Upper lobe of right lung (tissue), 1 donor: ENCODE measurements at places on chromosomes 3 and 15. TPM values are rescaled to one million over a fixed set of nuclear protein-coding genes. Genes with fewer than 3 reads are reported as not detected.
A peak's percentile ranks its signal among the peaks of the same experiment; 100 is the strongest.

Gene ALDH1A2
- 27.3 TPM for total RNA-seq

Gene JAGN1
- total RNA-seq = 28.7 TPM

Gene TMEM158
- 2.1 TPM for total RNA-seq

Gene RFTN1
- 69.4 TPM for total RNA-seq

Gene NLGN1
- 3.3 TPM for total RNA-seq

Gene CTXN2
- total RNA-seq = not detected

Gene ROPN1B
- total RNA-seq = not detected

Gene SLCO2A1
- total RNA-seq = 234 TPM

Gene HRG
- total RNA-seq = not detected

GRCh38 chr3:138284957-138285477 lies 44.6 kb downstream of the NME9 start:
- no peak for DNase-seq
- peaks cover 66% of the 10 kb centered on the region for H3K36me3 ChIP-seq
- H3K4me1 ChIP-seq = no peaks in the 10 kb centered on the region
- no peak overlapping the region for H3K27ac ChIP-seq

- peak overlapping the region; percentile 32 for H3K27ac ChIP-seq
- no peak for DNase-seq
- H3K36me3 ChIP-seq = peaks cover 28% of the 10 kb centered on the region
- H3K27me3 ChIP-seq = no peaks in the 10 kb centered on the region
These were observed 21.5 kb downstream of the CNOT10 start for GRCh38 chr3:32706348-32707025.

DNA sequence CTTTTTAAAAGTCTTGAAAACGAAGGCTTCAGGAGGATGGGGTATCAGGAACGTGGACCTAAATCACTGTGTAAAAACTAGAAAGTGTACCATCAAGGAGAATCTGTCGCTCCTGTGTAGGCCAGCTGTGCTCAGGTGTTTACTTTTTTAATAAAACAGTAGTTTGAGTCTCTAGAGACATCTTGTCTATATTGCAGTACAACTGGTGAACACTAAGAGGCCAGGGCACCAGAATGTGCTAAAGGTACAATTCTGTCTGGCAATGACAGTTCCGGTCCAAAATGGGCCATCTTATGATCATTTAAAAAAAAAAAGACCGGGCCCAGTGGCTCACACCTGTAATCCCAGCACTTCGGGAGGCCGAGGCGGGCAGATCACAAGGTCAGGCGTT lies 61.8 kb upstream of the MCF2L2 start:
- H3K4me1 ChIP-seq = no peaks in the 10 kb centered on the region
- H3K27me3 ChIP-seq = no peaks in the 10 kb centered on the region
- no peak overlapping the region for H3K27ac ChIP-seq
- H3K36me3 ChIP-seq = peaks cover 7% of the 10 kb centered on the region

DNA sequence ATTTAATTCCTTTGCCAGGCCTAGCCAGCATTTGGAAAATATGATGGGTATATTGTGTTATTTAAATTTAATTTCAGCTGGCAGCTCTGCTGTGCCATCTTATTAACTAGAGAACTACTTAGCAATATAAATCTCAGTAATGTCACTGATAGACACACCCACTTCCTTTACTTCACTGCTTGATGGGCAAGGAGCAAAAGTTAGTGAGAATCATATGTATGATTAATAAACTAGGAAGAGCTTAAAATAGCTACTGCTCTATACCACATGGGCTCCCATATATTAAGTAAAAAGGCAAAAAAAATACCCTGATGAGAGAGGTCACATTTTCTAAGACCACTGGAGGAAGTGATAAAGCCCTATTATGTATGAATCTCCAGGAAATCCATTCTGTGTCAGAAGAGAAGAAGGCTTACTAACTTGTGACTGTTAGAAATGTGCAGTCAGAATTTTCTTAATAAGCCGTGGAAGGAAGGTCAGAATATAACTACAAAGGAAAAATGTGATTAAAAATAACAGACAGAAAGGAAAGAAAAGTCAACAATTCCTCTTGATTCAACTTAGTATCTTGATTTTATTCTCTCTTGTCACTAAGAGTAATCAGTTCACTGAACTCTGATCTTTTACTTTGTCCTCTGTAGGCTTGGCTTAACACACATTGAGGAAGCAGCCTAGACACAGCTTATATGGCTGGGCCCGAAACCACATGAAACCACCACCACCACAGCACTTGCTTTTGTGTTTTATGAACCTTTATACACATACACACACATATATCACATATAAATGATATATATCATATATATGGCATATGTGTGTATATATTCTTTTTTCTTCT lies 1233.9 kb upstream of the ALCAM start:
- H3K4me1 ChIP-seq = no peaks in the 10 kb centered on the region
- H3K36me3 ChIP-seq = no peaks in the 10 kb centered on the region
- no peak for DNase-seq

GRCh38 chr3:187016639-187017345 lies 86.5 kb downstream of the ST6GAL1 start:
- no peak overlapping the region for H3K27ac ChIP-seq
- H3K4me3 ChIP-seq = no peak overlapping the region
- no peak for DNase-seq
- no peaks in the 10 kb centered on the region for H3K36me3 ChIP-seq

- peaks cover 28% of the 10 kb centered on the region for H3K36me3 ChIP-seq
- peak overlapping the region; percentile 85 for H3K27ac ChIP-seq
- peak overlapping the region; percentile 30 for H3K4me3 ChIP-seq
- DNase-seq = no peak
- H3K27me3 ChIP-seq = no peaks in the 10 kb centered on the region
These were observed 6.0 kb downstream of the CTSH start for GRCh38 chr15:78938658-78939488.

DNA sequence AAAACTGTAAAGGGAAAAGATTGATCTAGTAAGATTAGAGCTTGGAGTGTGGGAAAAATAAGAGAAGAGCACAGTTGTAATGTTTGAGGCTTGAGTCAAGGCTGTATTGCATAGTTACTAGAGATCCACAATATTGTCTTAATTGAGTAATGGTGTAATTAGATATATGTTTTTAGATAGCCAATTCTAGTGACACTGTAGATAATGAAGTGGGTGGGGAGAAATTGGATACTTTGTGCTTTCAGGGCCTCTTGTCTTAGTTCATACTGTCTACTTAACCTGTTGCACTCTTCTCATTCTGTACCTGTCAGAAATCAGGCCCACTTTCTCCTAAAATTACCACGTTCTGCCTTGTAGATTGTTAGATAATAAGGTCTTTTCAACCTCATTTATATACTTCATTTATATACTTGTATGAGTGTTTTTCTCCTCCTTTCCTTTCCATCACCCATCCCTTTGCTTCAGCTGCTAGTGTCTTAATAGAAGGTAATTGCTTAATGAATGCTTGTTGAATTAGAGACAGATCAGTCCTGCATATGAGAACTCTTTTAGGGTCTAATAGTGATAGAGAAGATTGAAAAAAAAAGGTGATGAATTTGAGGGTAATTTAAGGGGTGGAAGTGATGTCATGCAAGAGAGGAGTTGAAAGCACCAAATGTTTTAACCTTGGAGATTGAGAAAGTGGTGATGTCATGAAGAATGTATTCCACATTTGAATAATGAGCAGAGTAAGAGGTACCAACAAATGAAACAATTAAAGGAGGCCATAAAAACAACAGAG lies 32.0 kb downstream of the PIK3CA start:
- H3K4me1 ChIP-seq = peaks cover 38% of the 10 kb centered on the region
- no peaks in the 10 kb centered on the region for H3K36me3 ChIP-seq
- no peak for DNase-seq
- no peak overlapping the region for H3K4me3 ChIP-seq

- H3K27me3 ChIP-seq = no peaks in the 10 kb centered on the region
- H3K4me3 ChIP-seq = no peak overlapping the region
- H3K4me1 ChIP-seq = no peaks in the 10 kb centered on the region
- H3K36me3 ChIP-seq = no peaks in the 10 kb centered on the region
- H3K27ac ChIP-seq = no peak overlapping the region
These were observed 13.3 kb downstream of the RARB start for GRCh38 chr3:25441234-25441856.

DNA sequence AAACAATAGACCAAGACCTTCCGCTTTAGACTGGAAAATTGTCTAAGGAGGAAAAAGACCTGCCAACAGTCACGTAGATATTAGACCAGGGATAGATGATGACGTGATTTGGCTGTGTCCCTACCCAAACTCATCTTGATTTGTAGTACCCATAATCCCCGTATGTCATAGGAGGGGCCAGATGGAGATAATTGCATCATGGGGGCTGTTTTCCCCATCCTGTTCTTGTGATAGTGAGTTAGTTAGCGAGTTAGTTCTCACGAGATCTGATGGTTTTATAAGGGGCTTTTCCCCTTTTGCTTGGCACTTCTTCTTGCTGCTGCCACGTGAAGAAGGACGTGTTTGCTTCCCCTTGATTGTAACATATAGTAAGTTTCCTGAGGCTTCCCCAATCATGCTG lies 31.7 kb upstream of the SUCLG2 start:
- H3K4me3 ChIP-seq = no peak overlapping the region
- H3K36me3 ChIP-seq = no peaks in the 10 kb centered on the region
- H3K27ac ChIP-seq = no peak overlapping the region
- H3K27me3 ChIP-seq = no peaks in the 10 kb centered on the region
- H3K4me1 ChIP-seq = no peaks in the 10 kb centered on the region

GRCh38 chr3:179027326-179027900 lies 44.2 kb downstream of the ZMAT3 start:
- H3K27me3 ChIP-seq = no peaks in the 10 kb centered on the region
- no peak overlapping the region for H3K4me3 ChIP-seq
- H3K27ac ChIP-seq = no peak overlapping the region
- no peaks in the 10 kb centered on the region for H3K4me1 ChIP-seq
- DNase-seq = no peak

DNA sequence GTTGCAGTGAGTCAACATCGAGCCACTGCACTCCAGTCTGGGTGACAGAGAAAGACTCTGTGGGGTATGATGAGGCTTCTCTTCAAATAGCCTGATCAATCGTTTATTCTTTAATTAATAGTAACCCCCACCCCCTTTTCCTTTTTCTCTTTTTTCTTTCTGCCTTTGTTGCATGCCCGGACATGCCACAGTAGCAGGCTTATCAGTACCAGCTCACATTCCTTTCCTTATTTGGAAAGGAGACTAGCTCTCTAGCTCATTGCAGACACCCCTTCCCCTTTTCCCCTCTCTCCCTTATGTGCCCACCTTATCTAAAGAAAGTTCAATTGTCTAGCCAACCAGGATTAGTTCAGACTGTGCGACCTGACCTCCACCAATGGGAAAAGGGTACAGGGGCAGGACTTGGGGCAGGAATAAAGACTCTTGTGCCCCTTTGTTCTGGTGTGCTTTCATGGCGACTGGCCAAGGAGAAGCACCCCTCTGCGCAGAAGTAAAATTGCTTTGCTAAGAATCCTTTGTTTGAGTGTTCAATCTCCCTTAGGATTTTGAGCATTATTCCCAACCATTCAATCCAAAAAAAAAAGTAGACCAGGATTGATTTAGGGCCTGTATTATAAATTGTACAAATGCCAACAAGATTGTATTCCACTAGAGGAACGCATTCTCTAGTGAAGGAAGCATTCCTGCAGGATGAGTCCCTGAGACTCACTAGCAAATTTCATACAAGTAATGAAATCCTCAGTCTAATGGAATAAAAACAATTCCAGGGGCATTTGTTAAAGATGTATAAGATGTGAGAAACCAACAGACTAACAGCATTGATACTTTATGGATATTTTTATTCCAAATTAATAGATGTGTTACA lies 95.8 kb upstream of the SNRPN start:
- H3K27me3 ChIP-seq = peaks cover 12% of the 10 kb centered on the region
- H3K4me1 ChIP-seq = no peaks in the 10 kb centered on the region
- no peak for DNase-seq
- H3K36me3 ChIP-seq = no peaks in the 10 kb centered on the region

- H3K27ac ChIP-seq = no peak overlapping the region
- H3K4me1 ChIP-seq = no peaks in the 10 kb centered on the region
- no peak overlapping the region for H3K4me3 ChIP-seq
These were observed 855.7 kb upstream of the DPPA4 start for GRCh38 chr3:110193074-110193473.

DNA sequence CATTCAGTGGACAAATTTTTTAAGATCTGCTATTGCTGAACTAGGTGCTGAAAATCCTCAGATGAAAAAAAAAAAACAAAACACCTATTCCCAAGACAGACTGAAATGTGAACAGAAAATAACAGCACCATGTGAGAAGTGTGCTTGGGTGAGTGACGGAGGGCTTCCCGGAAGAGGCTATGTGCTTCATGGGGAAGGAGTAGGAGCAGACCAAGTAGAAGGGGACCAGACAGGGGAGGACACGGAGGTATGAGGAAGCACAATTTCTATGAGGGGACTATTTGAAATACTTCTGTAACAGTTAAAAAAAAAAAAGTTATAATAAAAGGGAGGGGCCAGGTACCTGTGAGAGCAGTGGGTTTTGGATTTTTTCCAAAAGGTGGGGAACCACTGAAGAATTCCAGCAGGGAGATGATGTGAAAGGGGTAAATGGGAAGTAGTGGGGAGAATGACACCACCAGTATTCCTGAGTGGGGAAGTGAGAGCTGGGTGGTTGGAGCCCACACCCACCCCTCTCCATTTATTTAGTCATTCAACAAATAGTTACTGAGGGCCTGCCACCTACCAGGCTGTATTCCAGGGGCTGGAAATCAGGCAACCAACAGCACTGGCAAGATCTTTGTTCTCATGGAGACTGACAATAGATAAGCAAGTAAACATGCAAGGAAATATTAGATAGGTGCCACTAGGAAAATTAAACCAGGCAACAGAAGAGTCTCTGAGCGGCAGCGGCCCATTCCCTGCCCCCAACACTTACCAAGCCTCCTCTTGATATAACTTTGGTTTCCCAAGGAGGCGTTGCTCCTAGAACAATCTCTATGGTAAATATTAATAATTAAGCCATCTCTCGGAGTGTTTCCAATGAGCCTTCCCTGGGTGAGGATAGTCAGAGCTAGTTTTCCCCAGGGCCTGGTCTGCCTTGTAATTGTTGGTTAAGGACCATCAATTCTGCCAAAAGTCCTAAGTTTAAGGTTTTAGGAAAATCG lies 3.8 kb upstream of the USP3 start:
- DNase-seq = peak; percentile 74
- no peaks in the 10 kb centered on the region for H3K27me3 ChIP-seq
- peak overlapping the region; percentile 100 for H3K27ac ChIP-seq
- H3K4me1 ChIP-seq = peaks cover 61% of the 10 kb centered on the region
- no peaks in the 10 kb centered on the region for H3K36me3 ChIP-seq

DNA sequence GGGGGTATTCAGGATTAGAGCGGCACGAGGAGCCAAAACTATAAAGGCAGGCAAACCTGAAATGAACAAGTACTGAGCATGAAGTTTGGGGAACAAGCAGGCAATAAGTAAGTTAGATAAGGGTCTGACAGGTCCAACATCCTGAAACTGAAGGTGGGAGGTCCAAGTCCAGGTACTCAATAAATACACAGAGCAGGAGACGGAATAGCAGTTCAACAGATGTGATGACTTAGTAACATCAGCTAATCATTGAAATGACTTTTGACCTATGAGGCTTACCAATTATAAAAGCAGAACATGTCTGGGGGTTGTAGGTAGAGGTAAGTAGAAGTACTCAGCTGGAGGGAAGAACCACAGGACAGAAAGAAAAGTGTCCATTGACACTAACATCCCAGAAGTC lies 132.8 kb upstream of the PDZRN3 start:
- H3K27ac ChIP-seq = no peak overlapping the region
- H3K4me1 ChIP-seq = no peaks in the 10 kb centered on the region

- no peak overlapping the region for H3K27ac ChIP-seq
- H3K4me1 ChIP-seq = no peaks in the 10 kb centered on the region
- no peaks in the 10 kb centered on the region for H3K27me3 ChIP-seq
These were observed 668.3 kb upstream of the ZNF385D start for GRCh38 chr3:22419261-22419660.

GRCh38 chr3:188926741-188927511 lies 244.8 kb upstream of the TPRG1 start:
- DNase-seq = no peak
- no peaks in the 10 kb centered on the region for H3K4me1 ChIP-seq
- no peak overlapping the region for H3K27ac ChIP-seq
- H3K27me3 ChIP-seq = no peaks in the 10 kb centered on the region
- H3K4me3 ChIP-seq = no peak overlapping the region
